ENCODE measurements at places on chromosomes 12 and 14. TPM values are rescaled to one million over a fixed set of nuclear protein-coding genes. Genes with fewer than 3 reads are reported as not detected.

The CACNA2D4 gene
- 0.34 TPM for total RNA-seq

The SPIC gene
- total RNA-seq: not detected

DNA sequence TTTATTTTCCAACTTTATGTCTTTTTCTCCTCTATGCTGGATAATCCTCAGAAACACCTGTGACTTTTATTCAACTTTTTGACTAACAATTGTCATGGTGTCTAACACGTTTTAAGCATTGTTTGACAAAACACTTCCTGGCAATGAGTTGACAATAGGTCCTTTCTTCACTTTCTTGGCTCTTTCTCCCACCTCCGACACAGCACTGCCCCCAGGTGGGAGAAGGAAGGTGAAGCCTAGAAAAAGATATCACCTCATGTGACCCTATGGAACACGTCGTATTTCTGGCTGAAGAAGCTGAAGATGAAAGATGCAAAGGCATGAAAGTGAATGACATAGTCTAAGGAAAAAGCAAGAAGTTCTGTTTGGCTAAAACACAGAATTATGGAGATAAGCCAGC, 430.0 kb downstream of the ETNK1 start:
- no peaks in the 10 kb centered on the region for H3K4me1 ChIP-seq
- H3K4me3 ChIP-seq: no peak overlapping the region
- no peak overlapping the region for H3K27ac ChIP-seq
- peak; percentile 55 for DNase-seq

GRCh38 chr14:63155511-63156185, 48.6 kb upstream of the RHOJ start:
- DNase-seq: no peak
- no peaks in the 10 kb centered on the region for H3K4me1 ChIP-seq
- no peaks in the 10 kb centered on the region for H3K27me3 ChIP-seq
- no peak overlapping the region for H3K27ac ChIP-seq

GRCh38 chr14:83568141-83568540, 1961.8 kb upstream of the FLRT2 start:
- H3K27me3 ChIP-seq: no peaks in the 10 kb centered on the region
- no peak for DNase-seq
- no peak overlapping the region for H3K27ac ChIP-seq
- peaks cover 5% of the 10 kb centered on the region for H3K4me1 ChIP-seq
- no peaks in the 10 kb centered on the region for H3K36me3 ChIP-seq

DNA sequence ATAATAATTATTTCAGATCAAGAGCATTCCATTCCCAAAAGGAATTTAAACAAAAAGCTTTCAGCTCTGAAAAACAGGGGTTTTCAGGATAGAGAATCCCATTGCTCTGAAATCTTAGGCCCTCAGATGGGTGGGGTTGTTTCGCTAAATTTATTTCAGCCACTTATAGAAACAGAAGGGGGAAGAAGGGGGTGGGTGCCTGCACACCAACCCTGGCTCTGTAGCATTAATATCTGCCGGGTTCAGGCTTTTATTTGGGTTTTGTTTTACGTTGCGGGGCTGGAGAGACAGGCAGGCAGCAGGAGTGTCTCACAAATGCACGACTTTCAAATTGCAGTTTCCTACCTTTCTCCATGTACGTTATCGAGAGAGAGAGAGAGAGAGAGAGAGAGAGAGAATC, 12.5 kb upstream of the ZFP36L1 start:
- peaks cover 10% of the 10 kb centered on the region for H3K36me3 ChIP-seq
- DNase-seq: no peak
- H3K4me3 ChIP-seq: no peak overlapping the region
- no peaks in the 10 kb centered on the region for H3K27me3 ChIP-seq

GRCh38 chr12:38144049-38144448, 172.5 kb upstream of the ALG10B start:
- H3K27me3 ChIP-seq: no peaks in the 10 kb centered on the region
- H3K4me3 ChIP-seq: no peak overlapping the region

DNA sequence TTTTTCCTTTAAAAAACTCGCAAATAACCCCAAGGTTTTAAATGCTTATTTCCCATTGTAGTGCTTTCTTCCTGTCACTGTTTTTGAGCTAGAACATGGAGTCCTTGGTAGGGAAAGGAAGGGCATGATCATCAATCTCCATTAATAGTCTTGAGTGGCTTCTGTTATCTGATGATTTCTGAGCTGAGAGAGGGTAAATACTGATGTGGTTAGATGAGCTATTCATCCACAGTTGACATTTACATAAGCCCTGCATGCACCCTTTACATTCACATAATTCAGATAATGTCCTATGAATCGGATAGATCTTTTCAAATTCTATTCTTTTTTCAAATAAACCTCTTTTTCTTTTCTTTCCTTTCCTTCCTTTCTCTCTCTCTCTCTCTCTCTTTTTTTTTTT, 81.4 kb downstream of the NTN4 start:
- DNase-seq: no peak
- no peak overlapping the region for H3K4me3 ChIP-seq
- H3K27me3 ChIP-seq: peaks cover 7% of the 10 kb centered on the region
- no peaks in the 10 kb centered on the region for H3K36me3 ChIP-seq
- H3K4me1 ChIP-seq: peaks cover 8% of the 10 kb centered on the region

- DNase-seq: no peak
- peaks cover 3% of the 10 kb centered on the region for H3K4me1 ChIP-seq
- no peak overlapping the region for H3K4me3 ChIP-seq
- H3K27ac ChIP-seq: no peak overlapping the region
- no peaks in the 10 kb centered on the region for H3K27me3 ChIP-seq
These were observed 23.6 kb downstream of the RHOF start for GRCh38 chr12:121769831-121770301.

DNA sequence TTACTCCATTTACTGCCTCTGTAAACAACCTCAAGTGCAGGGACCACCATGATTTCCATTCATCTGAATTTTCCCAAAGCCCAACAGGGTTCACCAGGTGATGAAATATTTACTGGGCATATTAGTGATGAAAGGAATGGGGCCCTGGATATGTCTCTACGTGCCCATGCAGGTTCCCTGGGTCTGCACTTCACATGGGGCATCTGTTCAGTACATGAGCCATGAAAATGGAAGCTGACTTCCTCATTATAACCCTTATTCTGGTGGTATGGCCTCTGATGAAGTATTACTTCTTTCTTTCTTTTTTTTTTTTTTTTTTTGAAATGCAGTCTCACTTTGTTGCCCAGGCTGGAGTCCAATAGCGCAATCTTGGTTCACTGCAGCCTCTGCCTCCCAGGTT, 26.5 kb upstream of the CORO1C start:
- peaks cover 8% of the 10 kb centered on the region for H3K4me1 ChIP-seq
- H3K27me3 ChIP-seq: no peaks in the 10 kb centered on the region
- H3K36me3 ChIP-seq: no peaks in the 10 kb centered on the region
- H3K27ac ChIP-seq: peak overlapping the region; percentile 45

- H3K4me3 ChIP-seq: no peak overlapping the region
- no peaks in the 10 kb centered on the region for H3K4me1 ChIP-seq
- no peak for DNase-seq
- peaks cover 3% of the 10 kb centered on the region for H3K27me3 ChIP-seq
These were observed 308.7 kb downstream of the EMP1 start for GRCh38 chr12:13505224-13505623.

DNA sequence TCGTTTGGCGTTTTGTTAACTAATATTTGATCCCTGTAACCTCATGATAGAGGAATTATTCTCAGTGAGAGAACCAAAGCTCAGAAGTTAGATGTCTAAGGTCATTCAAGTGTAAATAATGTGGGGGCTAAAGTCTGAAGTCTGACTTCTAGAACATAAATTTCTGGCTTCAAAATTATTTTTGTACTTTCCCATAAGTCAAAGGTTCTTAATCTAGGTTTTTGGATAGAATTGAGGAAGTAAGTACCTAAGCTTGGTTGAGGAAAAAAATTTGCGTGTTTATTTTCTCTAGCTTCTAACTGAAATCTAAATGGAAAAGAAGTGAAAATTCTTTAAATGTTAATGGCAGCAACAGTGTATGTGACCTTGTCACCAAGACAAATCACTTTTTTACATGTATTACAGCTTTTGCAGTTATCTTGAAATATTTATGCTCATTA, 2.3 kb downstream of the LARP4 start:
- H3K27me3 ChIP-seq: no peaks in the 10 kb centered on the region
- H3K4me1 ChIP-seq: peaks cover 16% of the 10 kb centered on the region
- H3K4me3 ChIP-seq: peak overlapping the region; percentile 98
- DNase-seq: no peak

DNA sequence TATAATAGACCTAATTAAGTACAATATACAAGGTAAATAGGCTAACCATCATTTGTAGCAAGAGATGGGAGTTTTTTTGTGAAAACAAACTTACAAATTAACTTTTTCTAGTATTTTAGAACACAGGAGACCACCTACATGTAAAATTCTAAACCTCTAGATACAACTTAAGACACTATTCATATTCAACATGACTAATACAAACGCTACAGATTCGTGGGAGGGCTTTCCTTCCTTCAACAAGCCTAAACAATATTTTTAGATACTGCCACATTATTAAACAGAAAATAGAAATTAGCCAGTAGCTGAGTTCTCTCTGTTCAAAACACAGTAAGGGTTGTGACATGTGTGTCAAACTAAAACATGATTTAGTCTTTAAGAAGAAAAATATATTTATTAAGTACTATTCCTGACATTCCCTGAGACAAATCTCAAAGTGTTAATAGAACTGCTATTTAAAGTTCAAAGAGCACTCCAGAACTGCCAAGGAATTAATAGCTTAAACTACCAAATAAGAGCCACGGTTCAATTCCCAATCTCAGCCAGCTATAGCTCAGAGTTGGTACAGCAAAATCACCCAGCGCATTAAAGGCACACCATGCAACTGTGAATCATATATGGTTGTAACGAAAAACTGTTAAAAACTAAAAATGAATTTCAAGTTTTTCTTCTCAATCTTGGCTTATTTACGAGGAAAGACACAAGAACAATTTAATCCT, 10.7 kb downstream of the MED13L start:
- H3K27ac ChIP-seq: no peak overlapping the region
- no peak overlapping the region for H3K4me3 ChIP-seq
- H3K27me3 ChIP-seq: no peaks in the 10 kb centered on the region
- no peak for DNase-seq

- no peaks in the 10 kb centered on the region for H3K36me3 ChIP-seq
- H3K27ac ChIP-seq: no peak overlapping the region
- no peak overlapping the region for H3K4me3 ChIP-seq
These were observed 58.0 kb upstream of the PARP11 start for GRCh38 chr12:3931206-3931605.

DNA sequence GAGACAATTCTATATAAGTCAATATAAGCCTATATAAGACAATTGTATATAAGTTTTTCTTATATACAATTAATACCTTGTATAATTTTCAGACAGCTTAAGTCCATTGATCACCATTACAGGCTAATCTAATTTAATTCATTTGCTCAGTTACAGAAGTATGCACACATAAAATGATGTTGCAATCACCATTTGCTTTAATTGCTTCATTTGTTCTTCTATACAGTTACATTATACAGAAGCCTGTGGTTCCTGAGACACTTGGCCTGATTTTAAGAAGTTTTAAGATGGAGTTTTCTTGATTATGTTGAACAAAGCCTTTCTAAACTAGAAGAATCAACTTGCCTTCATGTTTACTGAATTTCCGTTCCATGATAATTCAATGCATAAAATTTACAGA, 314.6 kb upstream of the PDE3A start:
- no peaks in the 10 kb centered on the region for H3K27me3 ChIP-seq
- H3K4me3 ChIP-seq: no peak overlapping the region
- H3K4me1 ChIP-seq: peaks cover 9% of the 10 kb centered on the region
- no peak for DNase-seq
- peaks cover 1% of the 10 kb centered on the region for H3K36me3 ChIP-seq

GRCh38 chr14:66005900-66006434, 480.2 kb upstream of the CCDC196 start:
- H3K27ac ChIP-seq: no peak overlapping the region
- DNase-seq: no peak
- no peaks in the 10 kb centered on the region for H3K36me3 ChIP-seq
- H3K4me3 ChIP-seq: no peak overlapping the region
- peaks cover 2% of the 10 kb centered on the region for H3K4me1 ChIP-seq
- no peaks in the 10 kb centered on the region for H3K27me3 ChIP-seq

All from progenitor cell of endocrine pancreas (in vitro differentiated cells).